ENCODE measurements at places on chromosomes 1 and 21.

- DNase-seq = no peak
These were observed 888 bp upstream of the SNRPE start for GRCh38 chr1:203860396-203861025.

DNA sequence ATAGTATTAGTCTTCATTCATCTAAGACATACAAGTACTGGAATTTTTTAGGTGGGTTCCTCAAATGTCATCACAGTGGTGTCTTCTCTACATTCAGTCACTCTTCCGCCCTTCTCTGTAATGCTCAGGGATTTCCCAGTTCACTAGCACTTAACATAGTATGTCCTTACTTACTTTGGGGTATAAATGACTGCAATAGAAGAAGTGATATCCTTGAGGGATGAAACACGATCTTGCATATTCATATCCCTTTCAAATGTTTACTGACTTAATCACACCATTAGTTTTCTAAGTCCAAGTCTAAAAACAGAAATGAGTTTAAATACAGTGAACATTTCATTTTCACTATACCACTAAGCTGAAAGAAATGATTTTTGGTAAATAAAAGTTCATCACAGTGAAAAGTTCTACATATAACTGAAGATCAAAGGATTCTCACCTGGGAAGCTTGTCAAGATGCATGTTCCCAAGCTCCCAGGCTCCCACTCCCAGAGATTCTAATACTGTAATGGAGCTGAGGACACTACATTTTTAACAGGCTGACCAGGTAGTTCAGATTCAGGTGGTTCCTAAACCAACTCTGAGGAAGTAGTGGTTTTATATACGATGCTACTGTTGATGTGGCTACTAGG, 29.7 kb downstream of the MRPL39 start:
- no peak for DNase-seq

DNA sequence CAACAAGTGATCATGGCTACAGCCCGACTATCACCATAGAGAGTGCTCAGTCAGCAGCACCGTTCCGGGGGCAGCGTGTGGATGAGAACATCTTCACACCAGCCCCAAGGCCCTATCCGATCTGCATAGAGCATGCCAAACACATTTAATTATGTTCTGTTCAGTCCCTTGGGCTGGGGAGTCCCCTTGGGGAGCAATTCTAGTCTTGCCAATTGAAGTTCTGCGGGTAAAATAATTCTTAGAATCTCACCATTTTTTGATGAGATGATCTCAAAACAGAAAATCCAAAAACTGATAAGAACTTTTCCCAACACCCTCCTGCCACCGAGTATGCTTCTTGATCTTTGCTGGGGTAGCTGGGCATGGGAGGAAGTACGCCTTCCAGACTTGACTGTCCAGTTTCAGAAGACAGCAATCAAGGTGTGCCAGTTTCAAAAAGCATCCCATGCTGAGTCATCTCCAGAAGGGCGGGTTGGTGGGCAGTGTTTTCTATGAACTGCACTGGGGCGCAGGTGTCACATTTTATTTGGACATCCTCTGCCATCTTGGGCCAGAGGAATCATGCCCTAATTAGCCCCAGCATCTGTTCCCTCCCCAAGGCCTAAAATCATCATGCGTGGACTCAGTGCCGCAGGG, 20.8 kb upstream of the PTPRF start:
- DNase-seq = no peak

GRCh38 chr1:41381692-41382479, 20.7 kb downstream of the FOXO6 start:
- no peak for DNase-seq

DNA sequence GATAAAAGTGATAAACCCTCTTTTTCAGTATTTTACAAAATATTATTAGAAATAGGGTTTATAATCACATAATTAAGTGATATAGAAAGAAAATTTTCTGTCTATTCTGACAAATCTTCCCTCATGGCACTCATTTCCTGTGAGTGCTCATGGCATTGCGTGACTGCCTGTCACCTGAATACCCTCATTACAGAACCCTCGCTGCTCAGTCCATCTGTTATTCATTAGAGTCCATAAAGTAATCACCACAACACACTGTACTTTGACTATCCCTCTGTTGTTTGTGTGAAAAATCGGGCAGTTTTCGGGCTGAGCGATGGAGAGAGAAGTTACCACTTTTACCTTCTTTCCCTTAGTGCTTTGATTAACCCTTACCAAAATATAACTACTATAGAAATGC, 100.4 kb upstream of the BRINP3 start:
- no peak for DNase-seq

DNA sequence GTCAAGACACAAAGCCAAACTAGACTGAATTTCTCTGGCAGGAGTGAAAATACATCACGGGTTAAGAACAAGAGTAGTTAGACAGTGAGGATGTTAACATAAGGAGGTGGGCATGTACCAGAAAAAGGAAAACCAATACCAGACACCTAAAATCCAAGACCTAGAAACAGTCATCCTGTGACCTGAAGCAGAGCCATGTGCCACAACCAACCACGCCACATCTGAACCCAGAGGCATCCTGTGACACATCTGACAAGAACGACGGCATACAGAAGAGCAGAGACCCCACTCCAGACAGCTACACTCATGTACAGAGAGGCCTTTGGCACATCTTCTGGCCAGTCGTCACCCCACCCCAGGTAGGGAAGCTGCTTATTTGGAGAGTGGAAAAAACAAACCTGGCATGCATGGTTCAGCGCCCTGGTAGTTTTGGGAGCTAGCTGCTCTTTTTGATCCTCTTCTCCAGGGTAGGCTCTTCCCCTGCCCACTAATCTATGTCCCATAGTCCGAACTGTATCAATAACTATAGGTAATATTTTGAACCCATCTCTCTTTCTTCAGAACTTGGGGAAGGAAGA, 72.1 kb downstream of the SLC45A1 start:
- no peak for DNase-seq

DNA sequence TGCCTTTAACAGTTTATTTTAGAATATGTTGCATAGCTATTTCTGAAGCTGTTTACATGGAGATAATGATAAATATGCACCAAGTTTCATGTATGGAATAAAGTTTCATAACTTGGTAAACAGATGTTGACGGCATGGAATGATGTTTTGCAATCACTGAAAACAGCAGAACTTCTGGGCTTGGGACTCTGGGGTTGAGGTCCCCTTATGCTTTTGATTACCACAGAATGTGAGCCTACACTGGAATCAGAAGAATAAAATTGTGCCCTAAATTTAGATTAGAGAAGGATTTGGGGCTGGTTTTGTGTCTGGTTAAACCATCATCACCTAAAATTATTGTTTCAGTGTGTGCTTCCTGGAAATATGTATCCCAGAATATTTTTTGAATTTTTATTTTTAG, 11.1 kb downstream of the KRTAP24-1 start:
- no peak for DNase-seq

- DNase-seq = no peak
These were observed 889.2 kb downstream of the TTLL7 start for GRCh38 chr1:83109692-83110091.

DNA sequence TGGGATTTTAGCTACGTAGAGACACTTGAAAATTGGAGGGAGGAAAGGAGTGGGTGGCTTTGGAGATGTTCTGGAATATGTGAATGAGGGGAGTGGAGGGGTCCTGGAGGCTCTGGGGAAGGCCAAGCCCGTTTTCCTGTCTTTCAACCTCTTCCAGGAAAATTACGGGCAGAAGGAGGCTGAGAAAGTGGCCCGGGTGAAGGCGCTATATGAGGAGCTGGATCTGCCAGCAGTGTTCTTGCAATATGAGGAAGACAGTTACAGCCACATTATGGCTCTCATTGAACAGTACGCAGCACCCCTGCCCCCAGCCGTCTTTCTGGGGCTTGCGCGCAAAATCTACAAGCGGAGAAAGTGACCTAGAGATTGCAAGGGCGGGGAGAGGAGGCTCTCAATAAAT, 442 bp upstream of the RUSC1 start:
- DNase-seq = no peak

DNA sequence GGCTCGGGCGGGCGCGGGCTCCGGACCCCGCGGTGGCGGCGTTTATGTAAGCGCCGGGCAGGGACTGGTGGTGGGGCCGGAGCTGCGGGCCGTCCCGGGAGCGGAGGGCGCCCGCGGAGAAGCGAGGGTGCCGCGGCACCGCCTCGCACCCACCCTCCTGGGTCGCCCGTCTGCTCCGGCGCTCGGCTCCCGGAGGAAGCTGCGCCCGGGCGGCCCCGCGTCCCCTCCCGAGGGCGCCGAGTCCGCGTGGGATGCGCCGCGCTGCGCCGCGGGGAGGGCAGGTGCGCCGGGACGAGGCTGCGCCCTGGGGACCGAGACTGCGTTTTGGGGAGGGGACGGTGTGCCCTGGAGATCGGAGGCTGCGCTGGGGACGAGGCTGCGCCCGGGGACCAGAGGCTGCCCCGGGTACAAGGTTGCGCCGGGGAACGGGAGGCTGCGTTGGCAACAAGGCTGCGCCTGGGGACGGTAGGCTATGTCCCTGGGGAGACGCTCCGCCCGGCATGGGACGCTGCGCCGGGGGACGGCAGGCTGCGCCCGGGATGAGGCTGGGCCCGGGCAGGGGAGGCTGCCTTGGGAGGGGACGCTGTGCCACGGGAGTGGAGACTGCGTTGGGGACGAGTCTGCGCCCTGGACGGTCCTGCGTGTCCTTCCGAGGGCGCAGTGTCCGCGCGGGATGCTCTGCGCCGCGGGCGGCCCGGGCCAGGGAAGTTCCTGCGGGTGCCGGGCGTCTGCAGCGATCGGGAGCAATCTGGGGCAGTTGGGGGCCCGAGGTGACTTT, 627 bp downstream of the ADARB1 start:
- DNase-seq = no peak

- peak; percentile 3 for DNase-seq
These were observed 618.2 kb downstream of the BRINP3 start for GRCh38 chr1:189859385-189859977.

DNA sequence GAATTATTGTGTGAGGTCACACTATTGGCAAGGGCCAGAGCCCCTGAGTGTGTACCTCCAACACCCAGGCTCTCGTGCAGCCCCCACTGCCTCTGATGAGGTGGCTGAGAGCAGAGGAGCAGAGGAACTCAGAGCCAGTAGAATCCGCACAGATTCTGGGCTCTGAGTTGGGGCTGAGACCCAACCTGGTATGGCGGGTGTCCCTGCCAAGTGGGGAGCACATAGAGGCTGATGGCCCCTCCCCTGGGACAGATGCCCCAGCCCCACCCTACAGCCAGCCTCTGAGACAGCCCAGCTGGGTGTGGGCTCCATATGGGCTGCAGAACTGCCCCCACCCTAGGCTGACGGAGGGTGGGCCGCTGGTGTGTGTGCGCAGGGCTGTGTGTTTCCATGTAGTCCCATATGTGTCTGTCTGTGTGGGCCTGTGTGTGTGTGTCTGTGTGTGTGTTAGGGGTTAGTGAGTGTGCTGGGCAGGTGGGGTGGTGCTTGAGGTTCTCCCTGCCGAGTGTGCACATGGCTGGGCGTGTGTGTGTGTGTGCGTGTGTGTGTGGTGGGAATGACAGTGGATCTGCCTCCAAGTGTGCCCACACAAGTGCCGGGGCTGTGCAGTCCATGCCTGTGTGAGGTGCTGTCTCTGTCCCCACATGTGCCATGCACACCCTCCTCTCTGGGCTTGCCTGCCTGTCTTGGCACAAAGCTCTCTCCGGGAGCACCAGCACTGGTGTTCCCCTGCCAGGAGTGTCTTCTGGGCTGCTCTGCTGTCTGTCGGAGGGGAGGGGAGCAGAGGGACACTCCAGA, 24.4 kb downstream of the FOXO6 start:
- DNase-seq = no peak

- no peak for DNase-seq
These were observed 80.5 kb downstream of the PDE9A start for GRCh38 chr21:42733874-42734273.

DNA sequence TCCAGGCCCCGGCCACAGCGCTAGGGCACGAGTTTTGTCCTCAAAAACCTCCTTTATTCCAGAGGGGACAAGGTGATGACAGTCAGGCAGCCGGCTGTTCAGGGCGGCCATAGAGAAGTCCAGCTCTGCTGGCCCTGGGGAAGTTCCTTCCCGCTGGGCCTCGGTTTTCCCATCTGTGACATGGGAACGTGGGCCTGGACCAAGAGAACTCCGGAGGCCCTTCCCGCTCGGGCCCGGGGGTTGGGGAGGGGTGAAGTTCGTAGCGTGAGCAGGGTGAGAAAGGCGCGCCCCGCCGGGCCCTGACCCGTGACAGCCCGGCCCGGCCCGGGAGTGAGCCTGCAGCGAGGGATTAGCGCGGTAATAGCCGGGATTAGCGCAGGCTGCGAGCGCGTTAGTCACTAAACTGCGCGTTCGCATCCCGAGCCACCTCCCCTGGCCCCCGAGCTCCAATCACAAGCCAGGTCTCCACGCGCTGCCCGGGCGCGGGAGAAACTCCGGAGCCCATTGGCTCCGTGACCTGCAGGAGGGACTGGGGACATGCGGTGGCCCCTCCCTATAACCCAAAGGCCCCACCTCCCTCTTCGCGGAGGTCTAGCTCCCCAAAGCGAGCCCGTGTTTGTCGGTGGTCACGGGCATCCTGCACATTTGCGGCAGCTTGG, 29.8 kb upstream of the PADI2 start:
- no peak for DNase-seq

DNA sequence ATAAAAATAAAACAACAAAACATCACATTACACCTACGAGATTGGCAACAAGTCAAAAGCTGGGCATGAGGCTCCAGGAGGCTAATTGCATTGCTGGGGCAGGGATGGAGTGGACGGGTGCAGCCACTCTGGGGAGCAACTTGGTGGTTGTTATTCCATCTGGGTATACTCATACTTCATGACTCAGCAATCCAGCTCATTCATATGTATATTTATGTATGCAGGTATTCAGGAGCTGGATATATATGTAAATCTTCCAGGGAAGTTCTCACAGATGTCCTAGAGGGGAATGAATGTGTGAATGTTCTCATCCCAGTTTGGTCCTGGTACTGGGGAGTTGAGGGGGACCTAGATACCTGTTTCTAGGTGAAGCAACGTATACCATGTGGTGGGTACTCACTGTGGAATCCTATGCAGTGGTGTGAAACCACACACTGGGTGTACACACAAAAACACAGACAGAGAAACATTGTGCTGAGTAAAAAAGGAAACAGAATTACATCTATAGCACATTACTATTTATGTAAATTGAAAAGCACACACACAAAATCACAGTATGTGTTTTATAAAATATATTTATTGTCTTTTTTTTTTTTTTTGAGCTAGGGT, 79.7 kb upstream of the RAB4A start:
- DNase-seq = no peak

- DNase-seq = no peak
These were observed 82.0 kb downstream of the UBIAD1 start for GRCh38 chr1:11354893-11355553.

- no peak for DNase-seq
These were observed 194.0 kb upstream of the SGIP1 start for GRCh38 chr1:66339944-66340343.

DNA sequence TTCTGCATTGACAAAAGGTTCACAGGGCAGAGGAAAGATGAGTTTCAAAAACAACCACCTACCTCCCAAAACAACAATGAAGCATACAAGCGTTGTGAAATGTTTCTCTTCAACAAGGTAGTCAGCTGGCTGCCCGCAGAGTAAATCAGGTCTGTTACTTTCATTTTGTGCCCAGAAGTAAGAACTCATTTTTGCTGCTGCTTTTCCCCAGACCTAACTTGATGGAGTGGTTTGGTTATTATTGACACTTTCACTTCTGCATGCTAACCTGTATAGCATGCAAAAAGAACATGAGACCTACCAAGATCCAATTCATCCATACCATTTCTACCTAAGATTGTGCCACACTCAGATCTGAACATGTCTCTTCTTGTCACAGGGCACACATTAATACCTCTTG, 1.3 kb downstream of the SLC9C2 start:
- DNase-seq = no peak

GRCh38 chr1:200919386-200919785, 24.7 kb downstream of the INAVA start:
- no peak for DNase-seq

All from T-helper 1 cell (primary cell).